Mucosa of descending colon (tissue), 3 donors: ENCODE measurements at places on chromosomes 2 and 18. TPM values are rescaled to one million over a fixed set of nuclear protein-coding genes. Genes with fewer than 3 reads are reported as not detected.

- peak; percentile 75 for DNase-seq
These were observed 32.8 kb downstream of the TTC32 start for GRCh38 chr2:19868701-19869580.

DNA sequence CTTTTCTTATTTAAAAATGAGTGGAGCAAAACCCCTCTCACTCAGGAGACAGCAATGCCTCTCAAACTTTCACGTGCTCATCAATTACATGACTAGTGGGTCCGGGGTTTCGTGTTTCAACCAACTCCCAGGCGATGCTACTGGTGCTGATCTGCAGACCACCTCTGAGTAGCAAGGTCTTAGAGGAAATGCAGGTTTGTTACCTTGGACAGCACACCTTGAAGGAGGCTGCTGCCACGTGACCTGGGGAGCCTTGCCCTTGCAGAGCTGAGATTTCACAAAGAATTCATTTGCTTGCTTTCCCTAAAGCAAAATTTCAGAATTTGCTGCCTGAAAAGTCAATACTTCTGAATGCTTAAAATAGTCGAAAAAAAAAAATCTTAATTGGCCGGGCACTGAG, 32.4 kb downstream of the SMIM21 start:
- DNase-seq, result no peak

DNA sequence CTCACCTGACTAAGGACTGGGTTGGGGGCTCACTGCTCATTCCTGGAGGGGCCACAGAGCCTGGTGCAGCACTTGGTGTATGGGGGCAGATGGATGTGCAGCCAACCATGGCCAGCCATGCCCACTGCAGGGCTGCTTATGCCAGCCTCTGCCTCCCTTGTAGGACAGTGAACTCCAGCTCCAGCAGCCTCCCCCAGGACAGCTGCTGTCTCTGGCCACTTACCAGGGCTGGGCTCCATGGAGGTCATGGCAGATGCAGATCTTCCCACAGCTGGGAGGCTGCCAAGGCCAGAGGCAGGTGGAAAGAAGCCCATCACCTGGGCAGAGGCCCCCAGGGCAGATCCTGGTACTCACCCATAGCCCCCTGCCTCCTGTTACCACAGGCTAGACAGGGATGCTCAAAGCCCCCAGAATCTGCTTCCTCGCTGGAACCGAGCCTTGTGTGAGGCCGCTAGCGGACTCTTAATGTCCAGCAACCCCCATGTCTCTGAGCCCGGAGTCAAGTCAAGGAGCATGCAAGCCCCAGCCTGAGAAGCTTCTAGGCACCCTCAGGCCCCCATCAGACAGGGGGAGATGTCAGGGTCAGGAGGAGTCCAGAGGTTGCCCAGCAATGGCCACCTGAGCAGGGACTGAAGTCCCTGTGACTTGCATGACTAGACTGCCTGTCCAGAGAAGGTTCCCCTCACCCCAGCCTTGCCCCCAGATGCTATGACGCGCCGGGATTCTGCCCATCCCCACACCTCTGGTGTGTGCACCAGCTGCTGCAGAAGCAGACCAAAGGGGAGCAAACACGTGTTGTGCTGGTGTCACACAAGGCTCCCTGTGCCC, 123.6 kb downstream of the TWIST2 start:
- no peak for DNase-seq

GRCh38 chr2:164675027-164675426, 53.7 kb upstream of the GRB14 start:
- DNase-seq, result no peak

DNA sequence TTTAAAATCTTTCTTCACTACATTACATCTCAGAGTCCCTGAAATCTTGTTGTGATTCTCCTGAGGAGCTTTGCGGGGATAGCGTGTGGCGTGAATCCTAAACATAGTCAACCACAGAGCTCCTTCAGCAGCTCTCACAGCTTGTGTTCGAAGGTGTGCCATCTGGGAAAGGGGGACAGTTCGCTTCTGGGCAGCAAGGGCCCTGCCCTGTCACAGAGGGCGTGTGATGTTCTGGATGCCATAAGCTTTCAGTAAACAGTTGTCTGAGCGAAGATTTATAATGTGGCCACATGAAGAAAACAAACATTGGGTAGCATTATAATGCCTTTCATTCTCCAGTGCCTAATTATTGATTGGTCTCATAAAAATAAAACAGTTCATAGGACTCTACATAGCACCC, 172.5 kb downstream of the MYO1B start:
- peak; percentile 53 for DNase-seq

DNA sequence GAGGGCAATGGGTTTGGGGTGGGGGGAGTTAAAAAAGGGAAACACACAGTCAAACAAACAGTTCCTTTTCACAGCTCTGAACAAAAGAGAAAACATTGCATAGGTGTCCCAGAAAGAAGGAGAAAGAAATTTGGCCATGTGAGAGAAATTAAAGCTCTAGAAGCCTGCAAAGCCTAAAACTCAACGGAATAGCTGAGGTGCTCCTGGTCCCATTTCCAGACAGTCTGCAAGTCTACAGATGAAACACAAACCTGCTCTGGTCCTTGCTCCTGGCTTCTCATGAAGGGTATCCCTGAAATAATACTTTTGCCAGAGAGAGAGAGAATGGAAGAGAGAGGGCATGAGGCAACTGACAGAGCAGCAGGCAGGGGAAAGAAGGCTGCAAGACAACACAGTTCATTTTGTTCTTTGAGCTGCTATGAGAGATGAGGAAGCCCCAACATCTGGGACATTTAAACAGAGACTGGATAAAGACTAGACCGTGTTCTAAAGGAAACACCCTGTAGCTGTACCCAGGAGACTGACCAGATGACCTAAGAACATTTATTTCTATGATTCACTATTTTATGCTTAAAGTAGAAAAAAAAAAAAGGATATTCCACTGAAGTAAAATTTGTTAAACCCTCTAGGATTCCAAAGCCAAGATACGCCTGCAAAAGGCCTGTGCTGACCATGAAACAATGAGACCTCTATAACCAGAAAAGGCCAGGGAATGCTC, 57.3 kb upstream of the CYP26B1 start:
- DNase-seq, result no peak

GRCh38 chr2:11955884-11956291, 209.5 kb downstream of the LPIN1 start:
- no peak for DNase-seq

DNA sequence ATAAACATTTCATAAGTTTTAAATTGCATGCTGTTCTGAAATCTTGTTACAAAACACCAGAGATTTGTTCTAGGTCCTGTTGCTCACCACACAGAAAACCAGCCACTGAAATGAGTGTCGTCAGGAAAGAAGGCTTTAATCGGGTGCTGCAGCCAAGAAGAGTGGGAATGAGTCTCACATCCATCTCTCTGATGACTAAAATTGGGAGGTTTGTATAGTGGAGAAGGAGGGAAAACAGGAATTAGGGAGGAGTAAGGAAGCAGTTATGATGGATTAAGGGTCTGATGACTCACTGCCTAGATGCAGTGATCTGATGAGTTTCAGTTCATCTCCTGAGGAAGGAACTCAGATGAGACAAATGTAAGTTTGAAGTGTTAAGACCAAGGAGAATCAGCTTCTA, 42.1 kb upstream of the GPR39 start:
- no peak for DNase-seq

DNA sequence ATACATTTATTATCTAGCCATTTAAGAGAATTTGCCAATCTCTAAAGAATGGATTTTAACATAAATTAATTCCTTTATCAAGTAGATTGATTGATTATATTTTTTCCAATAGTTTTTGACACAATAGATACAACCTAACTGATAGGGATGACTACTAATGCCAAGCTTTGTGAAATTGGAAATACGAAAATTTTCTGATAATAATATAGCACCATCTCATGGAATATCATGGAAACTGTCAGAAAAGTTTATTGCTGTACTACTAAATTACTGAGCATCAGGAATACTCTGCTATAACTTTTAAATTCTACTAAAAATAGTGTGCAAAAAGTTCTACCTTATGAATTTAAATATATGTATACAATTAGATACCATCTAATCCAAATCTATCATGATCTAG, 101.8 kb upstream of the MAP2 start:
- DNase-seq, result no peak

- DNase-seq, result no peak
These were observed 305.9 kb downstream of the HRH4 start for GRCh38 chr18:24766376-24766775.

DNA sequence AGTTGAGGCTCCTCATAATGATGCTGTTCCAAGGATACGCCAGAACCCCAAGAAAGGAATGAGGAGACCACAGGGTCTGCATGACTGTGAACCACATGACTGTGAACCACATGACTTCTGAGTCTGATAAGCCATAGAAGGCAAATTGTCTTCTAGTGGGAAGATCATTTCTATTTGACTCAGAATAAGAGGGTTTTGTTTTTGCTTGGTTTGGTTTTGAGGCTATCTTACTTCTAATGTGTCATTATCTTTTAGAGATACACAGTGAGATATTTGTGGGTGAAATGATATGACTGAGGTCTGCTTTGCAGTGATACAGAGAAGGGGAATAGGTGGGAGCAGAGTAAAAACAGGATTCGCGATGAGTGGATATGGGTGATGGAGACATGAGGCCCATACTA, 28.9 kb upstream of the BCL2L11 start:
- no peak for DNase-seq

- DNase-seq, result no peak
These were observed 257.4 kb upstream of the SLC14A2 start for GRCh38 chr18:45357686-45358470.

DNA sequence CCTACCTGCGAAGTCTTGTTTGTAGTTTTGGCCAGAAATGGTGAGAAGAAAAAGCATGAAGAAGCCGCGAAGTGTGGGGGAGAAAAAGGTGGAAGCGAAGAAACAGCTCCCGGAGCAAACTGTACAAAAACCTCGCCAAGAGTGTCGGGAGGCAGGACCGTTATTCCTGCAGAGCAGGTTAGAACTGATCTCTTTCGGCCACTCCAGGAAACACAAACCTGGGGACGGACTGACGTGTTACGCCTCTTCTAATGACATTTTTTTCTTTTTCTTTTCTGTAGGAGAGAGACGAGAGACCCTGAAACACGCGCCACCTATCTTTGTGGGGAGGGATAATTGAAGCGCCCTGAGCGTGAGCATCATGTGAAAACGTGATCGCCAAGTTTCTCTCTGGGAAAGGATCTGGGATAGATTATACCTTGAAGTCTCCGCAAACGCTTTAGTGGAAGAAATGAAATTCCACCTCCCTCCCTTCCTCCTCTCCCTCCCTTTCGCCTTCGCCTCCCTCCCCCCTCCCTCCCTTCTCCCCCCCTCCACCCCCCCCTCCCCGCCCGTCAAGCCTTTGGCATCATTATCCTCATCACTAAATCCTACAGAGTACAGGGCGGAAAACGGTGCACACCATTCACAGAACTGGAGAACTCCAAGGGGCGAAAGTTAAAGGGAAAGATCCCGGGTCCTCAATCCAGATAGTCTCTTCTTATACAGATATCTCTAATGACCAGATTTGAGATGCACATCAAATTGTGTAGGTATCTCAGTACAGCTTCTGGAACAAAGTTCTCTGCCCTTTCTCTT, at the start of gene ZEB2:
Gene ZEB2, minus strand, starts transcription at position 186 of the 798 bp plus-strand sequence. CDS start 2,769 bp downstream, outside the sequence.
- peak; percentile 54 for DNase-seq

SRD5A2 gene
- total RNA-seq, result not detected

SERPINB13 gene
- total RNA-seq, result not detected

SOWAHC gene
- total RNA-seq, result 35.8 TPM

KIF5C gene
- total RNA-seq, result 2.5 TPM

TXNDC2 gene
- not detected for total RNA-seq

MERTK gene
- total RNA-seq, result 17.2 TPM

VWC2L gene
- total RNA-seq, result not detected

BCL2 gene
- 25.7 TPM for total RNA-seq

UXS1 gene
- total RNA-seq, result 30.7 TPM
